Thyroid gland (tissue), 4 donors: ENCODE measurements at places on chromosomes 1 and 21.
A peak's percentile ranks its signal among the peaks of the same experiment; 100 is the strongest.

DNA sequence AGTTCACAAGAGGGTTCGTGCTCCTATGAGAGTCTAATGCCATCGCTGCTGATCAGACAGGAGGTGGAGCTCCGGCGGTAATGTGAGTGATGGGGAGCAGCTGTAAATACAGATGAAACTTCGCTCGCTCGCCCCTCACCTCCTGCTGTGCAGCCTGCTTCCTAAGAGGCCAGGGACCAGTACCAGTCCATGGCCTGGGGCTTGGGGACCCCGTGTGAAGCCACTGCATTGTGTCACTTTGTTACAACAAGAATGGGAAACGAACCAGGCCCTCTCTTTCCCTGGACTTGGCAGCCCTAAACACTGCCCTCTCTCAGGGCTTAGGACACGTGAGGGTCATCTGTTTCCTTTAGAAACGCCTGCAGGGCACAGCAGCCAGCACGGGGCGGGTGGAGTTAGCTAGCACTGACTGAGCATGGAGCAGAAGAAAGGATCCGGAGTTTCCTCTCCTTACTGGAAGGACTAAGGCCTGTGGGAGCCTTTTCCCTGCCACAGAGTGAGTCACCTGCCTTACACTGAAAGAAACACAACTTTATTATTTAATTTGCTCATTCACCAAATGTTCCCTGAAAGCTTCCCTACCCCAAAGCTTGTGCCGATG is 185.2 kb upstream of the TMEM51 start:
- DNase-seq: peak; percentile 18

DNA sequence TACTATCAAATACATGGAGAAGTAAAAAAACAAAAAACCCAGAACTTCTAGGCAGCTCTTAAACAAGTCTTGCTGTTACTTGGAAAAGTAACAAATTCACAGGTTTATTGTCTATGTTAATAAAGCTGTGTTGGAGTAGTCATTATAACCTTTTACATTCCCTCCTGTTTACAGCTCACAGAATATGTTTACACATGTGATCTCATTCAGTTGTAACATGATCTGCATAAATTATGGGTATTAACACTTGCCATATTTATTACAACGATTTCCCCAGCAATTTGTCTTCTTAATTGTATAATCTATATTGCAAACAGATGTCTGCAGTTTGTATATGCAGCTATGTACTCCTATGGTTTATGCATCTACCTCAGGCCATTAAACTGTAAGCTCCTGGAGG is 28.6 kb downstream of the ERG start:
- DNase-seq: no peak

DNA sequence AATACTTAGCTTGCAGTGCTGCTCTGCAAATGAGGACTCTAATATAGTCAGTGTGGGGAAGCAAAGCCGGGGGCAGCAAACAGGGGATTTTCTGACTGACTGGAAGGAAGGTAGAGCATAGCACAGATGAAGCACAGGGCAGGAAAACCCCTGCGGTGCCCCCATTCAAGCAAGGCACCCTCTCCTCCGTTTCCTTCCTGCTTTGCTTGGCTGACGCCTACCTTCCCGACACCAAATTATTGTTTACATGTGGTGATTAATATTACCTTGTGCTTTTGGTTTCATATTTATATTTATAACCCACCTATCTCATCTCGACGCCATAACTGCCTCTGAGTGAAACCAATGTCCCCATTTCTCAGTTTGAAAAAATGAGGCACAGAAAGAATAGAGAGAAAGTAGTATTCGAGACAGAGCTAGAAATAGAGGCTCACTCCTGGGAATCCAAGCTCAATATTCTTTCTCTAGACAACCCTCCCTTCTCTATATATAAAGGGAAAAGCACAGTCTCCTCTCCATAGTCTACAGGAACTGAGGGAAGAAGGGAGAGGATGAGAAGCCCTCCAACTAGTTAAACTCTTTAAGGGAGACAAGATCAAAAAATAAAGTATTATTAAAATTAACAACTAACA is 41.3 kb downstream of the PIK3C2B start:
- no peak for DNase-seq

DNA sequence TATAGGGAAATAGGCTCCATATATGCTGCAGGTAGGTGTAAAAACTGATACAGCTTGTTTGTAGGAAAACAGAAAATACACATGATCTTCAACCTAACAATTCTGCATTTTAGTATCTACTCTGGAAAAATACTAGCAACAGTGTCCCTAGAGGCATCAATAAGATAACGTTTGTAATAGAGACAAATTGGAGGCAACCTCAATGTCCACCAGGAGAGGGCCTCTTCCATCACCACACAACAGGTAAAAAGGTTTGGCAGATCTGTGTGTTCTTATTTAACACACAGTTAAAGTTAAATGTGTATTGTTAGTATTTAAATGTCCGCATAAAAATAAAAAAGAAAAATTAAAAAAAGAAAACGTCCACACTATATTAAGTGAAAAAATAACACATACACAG is 5.4 kb downstream of the EIF2D start:
- DNase-seq: no peak

DNA sequence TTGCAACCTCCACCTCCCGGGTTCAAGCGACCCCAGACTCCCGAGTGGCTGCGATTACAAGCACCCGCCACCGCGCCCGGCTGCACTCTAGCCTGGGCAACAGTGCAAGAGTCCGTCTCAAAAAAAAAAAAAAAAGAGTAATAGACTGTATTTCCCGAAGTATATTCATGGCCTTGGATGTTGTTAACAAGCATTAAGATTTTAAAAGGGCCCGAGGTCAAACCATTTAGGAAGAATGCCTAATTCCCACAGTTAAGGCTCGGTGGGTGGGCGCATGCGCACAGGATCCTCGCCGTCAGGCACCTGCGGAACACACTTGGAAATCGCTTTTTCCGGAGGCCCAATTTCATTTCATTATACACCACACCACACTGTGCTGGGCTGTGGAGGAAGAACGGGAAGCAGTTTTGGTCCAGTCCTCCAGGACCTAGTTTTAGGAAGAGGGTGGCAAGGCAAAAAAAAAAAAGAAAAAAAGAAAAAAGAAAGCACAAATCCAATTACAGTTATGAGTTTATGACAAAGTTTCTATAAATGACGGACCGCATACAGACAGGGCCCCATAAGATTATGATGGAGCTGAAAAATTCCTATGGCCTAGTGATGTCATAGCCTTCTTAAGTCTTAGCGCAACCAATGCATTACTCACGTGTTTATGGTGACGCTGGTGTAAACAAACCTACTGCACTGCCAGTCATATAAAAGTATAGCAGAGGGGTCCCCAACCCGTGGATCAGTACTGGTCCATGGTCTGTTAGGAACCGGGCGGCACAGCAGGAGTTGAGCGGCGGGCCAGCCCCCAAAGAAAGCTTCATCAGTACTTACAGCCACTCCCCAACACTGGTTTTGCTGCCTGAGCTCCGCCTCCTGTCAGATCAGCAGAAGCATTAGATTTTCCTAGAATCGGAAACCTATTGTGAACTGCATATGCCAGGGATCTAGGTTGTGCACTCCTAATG is 38.2 kb downstream of the H3-3A start:
- peak; percentile 46 for DNase-seq

- DNase-seq: peak; percentile 49
These were observed 71.8 kb upstream of the ADAM30 start for GRCh38 chr1:119968068-119968492.

- DNase-seq: no peak
These were observed 303.7 kb downstream of the HLX start for GRCh38 chr1:221182791-221183533.

DNA sequence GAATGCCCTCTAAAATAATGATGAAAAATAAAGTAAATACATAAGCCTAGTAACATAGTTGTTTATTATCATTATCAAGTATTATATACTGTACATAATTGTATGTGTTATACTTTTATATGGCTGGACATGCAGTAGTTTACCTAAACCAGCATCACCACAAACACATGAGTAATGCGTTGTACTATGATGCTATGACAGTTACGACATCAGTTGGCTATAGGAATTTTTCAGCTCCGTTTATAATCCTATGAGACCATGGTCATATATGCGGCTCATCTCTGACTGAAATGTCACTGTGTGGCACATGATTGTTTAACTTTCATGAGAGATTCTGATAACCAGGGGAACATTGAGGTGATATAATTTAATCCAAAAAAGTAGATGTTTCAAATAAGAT is 352.1 kb downstream of the ST6GALNAC3 start:
- DNase-seq: no peak

- no peak for DNase-seq
These were observed 109.8 kb downstream of the CACHD1 start for GRCh38 chr1:64579767-64580166.

DNA sequence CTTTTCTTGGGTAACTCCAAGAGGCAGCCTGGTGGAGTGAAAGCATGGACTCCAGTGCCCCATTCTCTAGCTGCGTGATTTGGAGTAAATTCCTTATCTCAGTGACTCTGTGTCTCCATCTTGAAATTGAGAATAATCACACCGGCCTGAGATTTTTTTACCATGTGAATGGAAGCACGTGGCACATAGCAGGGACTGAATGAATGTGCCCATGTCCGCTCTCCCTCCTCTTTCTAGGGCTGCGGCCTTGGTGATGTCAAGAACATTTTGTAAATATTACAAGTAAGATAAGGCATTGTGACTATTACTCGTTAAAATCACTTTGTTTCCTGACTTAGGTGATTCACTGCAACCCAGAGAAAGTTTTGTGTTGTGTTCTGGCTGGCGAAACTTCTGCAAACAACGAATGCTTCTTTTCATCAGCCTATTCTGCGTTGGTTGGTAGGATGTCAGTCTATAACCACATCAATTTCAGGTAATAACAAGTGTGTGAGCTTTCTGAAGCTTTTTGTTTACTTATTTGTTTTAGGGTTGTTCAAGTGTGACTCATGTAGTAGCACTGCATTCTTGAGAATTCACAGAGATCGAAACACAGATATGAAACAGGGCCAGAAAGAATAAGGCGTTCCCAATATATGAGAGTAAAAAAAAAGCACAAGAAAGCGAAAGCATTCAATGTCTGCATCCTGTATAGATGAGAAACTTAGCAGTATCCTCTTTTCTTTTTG is 135.7 kb upstream of the SLC45A1 start:
- no peak for DNase-seq

GRCh38 chr1:234911787-234912186 is 216.8 kb downstream of the TOMM20 start:
- DNase-seq: no peak

DNA sequence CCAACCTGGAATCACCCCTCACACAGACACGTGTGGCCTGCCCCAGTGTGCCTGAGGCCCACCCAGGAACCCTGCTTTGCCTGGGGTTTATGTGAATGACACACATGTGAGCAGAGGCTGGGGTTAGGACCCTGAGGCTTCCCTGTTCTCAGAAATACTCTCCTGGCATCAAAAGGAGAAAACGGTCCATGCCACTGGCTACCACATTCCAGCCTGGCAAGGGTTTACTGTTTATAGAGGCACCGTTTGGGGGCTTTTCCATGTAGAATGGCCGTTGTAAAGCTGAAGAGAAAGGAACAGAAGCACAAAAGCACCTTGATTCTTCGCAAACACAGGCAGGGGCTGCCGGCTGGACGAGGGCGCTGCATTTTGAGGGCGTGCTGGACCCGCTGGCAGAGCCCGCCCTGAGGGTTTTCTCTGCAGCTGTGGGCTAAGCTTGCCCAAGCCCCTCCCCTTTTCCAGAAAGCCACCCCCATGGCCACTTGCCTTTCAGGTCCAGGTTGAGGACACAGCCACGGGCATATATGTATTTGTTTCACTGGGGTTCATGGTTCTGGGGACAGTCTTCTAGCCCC is 13.0 kb downstream of the TFF3 start:
- no peak for DNase-seq

DNA sequence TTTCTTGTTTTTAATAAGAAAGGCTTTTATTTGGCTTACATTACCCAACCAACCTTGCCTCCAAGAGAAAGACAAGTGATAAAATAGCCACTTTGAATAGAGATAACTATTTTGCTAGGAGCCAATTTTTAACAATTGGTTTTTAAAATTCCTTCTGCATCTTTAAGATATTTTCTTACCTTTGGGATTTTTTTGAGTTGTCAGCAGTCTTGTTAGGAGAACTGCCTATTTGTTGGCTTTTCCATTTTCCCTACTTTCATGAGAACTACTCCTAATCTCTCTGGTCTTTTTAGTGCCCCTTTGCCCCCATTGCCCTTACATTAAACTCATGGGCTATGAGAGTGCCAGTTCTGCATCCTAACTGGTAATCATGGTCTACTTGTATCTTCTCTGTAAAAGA is 38.1 kb upstream of the EPS15 start:
- no peak for DNase-seq

DNA sequence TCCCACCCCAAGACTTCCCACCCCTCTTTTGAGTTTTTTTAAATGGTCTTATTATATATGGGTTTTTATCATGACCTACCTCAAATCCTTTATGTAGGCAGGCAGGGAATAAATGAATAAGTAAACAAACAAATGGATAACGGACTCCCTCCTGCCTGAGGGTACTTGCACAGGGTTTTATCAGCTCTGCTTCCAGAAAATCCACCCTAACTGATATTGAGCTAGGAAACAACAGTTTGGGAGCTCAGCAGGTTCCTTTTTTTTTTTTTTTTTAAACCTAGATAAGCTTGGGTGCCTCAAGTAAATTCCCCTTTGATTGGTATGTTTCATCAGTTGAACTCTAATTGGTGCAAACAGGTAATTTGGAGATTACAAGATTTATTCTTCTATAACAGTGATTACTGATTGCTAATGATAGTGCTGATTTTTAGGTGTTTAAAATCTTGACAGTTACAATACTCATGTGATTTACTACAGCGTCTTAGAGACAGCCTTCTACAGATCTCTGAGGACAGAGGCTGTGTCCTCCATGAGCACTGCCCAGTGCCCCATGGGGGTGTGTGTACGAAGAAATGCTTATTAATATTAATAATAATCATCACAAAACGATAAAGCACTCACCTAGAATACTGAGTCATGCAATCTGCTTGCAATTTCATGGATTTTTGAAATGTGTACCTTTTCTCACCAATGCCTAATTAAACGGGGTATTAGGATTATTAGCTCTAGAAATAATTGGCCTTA is 347.4 kb downstream of the RRAGC start:
- DNase-seq: no peak

GRCh38 chr21:45003331-45004058 is 63.7 kb downstream of the SLX9 start:
- no peak for DNase-seq

- no peak for DNase-seq
These were observed 544.8 kb upstream of the ADGRL4 start for GRCh38 chr1:79551321-79551720.

DNA sequence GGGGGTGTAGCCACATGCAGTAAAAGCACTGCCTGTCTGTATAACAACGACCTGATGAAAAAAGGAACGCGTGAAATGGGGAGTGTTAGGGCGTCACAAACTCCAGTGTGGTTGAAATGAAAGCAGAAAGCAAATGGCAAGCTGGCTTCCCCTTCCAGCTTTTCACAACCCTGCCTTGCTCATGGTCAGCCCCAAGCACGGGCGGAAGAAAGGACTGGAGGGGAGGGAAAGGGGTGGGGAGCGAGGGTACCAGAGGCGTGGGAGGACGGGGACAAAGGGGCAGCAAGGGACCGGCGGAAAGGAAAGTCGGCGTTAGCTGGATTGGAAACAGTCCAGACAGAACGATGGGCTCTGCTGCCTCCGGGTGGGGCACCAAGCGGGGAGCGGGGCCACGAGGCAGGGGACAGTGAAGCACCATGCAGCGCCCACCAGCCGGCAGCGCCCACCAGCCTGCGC is 9.6 kb downstream of the VPS26C start:
- DNase-seq: peak; percentile 10
